ENCODE measurements at places on chromosomes 5 and 9. TPM values are rescaled to one million over a fixed set of nuclear protein-coding genes. Genes with fewer than 3 reads are reported as not detected.

GRCh38 chr5:41465493-41466171 is 44.8 kb downstream of the PLCXD3 start:
- no peak for DNase-seq

- DNase-seq, result no peak
Observed at GRCh38 chr5:147576646-147577535, 67.0 kb upstream of the DPYSL3 start.

GRCh38 chr5:133758641-133759040 is 146.3 kb upstream of the FSTL4 start:
- DNase-seq, result no peak

DNA sequence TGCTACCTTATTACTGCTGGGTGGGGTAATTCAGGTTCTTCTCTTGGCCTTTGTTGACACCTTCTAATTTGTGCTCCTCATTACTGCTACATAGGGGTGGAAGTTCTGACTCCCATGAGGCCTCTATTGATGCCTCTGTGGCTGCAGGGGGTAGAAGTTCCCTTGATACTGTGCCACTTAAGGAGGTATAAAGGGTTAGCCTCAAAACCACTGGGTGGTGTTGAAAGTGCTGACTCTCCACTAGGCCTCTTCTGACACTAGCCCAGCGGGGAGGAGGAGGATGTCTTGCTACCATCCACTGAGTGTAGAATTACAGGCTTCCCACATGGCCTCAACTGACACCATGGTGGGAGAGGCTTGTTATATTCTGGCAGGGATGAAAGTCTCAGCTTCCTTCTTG is 36.7 kb upstream of the CCDC112 start:
- no peak for DNase-seq

- no peak for DNase-seq
Observed at GRCh38 chr9:76798527-76798926, 34.3 kb downstream of the PCA3 start.

C9orf153 gene
- not detected for total RNA-seq

BRINP1 gene
- 0.15 TPM for total RNA-seq

TLE4 gene
- 29.8 TPM for total RNA-seq

LCN6 gene
- 3.6 TPM for total RNA-seq

Measured in left colon (tissue), 2 donors.